Suprapubic skin (tissue), 4 donors: ENCODE measurements at places on chromosomes 4 and X. TPM values are rescaled to one million over a fixed set of nuclear protein-coding genes. Genes with fewer than 3 reads are reported as not detected.

Gene SLC6A14
- 3.8 TPM for total RNA-seq

GRCh38 chr4:183142571-183143550 lies 43.8 kb downstream of the WWC2 start:
- H3K27me3 ChIP-seq: no peaks in the 10 kb centered on the region
- H3K4me1 ChIP-seq: peaks cover 30% of the 10 kb centered on the region
- H3K4me3 ChIP-seq: no peak overlapping the region
- no peaks in the 10 kb centered on the region for H3K36me3 ChIP-seq
- DNase-seq: no peak

GRCh38 chr4:82194329-82194728 lies 179.5 kb downstream of the HNRNPD start:
- no peak overlapping the region for H3K4me3 ChIP-seq
- no peaks in the 10 kb centered on the region for H3K36me3 ChIP-seq
- H3K4me1 ChIP-seq: no peaks in the 10 kb centered on the region
- no peak for DNase-seq

GRCh38 chrX:97045470-97045869 lies 161.8 kb downstream of the RPA4 start:
- DNase-seq: no peak
- no peaks in the 10 kb centered on the region for H3K27me3 ChIP-seq
- no peaks in the 10 kb centered on the region for H3K4me1 ChIP-seq
- H3K27ac ChIP-seq: no peak overlapping the region

DNA sequence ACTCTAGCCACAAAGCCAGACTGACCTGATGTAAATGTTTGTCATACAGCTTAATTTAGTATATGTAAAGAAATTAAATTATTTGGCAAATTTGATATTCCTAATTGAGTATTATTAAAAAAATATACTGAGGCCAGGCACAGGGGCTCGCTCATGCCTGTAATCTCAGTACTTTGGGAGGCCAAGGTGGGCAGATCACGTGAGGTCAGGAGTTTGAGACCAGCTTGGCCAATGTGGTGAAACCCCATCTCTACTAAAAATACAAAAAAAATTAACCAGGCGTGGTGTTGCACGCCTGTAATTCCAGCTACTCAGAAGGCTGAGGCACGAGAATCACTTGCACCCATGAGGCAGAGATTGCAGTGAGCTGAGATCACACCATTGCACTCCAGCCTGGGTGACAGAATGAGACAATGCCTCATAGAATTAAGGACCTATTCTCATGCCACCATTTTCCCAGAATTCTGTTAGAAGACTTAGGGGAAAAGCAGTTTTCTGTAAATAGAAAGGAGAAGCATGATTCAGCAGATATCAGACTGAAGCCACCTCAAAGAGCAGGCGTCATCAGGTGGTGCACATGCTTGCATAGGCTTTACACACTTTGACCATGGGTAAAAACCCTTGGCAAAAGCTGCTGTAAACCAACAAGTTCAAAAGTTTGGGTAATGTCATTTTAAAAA lies 6.1 kb downstream of the UBQLN2 start:
- no peaks in the 10 kb centered on the region for H3K27me3 ChIP-seq
- no peak overlapping the region for H3K4me3 ChIP-seq
- DNase-seq: no peak
- no peak overlapping the region for H3K27ac ChIP-seq
- peaks cover 23% of the 10 kb centered on the region for H3K4me1 ChIP-seq

Gene FGFR3
- total RNA-seq: 829 TPM

Gene DCTD
- 40.7 TPM for total RNA-seq

GRCh38 chr4:95360906-95361695 lies 187.7 kb downstream of the UNC5C start:
- H3K4me1 ChIP-seq: no peaks in the 10 kb centered on the region
- DNase-seq: no peak
- no peak overlapping the region for H3K27ac ChIP-seq
- H3K4me3 ChIP-seq: no peak overlapping the region
- H3K36me3 ChIP-seq: no peaks in the 10 kb centered on the region

Gene SSX2
- not detected for total RNA-seq
